ENCODE measurements at places on chromosomes 2 and 18.
A peak's percentile ranks its signal among the peaks of the same experiment; 100 is the strongest.

DNA sequence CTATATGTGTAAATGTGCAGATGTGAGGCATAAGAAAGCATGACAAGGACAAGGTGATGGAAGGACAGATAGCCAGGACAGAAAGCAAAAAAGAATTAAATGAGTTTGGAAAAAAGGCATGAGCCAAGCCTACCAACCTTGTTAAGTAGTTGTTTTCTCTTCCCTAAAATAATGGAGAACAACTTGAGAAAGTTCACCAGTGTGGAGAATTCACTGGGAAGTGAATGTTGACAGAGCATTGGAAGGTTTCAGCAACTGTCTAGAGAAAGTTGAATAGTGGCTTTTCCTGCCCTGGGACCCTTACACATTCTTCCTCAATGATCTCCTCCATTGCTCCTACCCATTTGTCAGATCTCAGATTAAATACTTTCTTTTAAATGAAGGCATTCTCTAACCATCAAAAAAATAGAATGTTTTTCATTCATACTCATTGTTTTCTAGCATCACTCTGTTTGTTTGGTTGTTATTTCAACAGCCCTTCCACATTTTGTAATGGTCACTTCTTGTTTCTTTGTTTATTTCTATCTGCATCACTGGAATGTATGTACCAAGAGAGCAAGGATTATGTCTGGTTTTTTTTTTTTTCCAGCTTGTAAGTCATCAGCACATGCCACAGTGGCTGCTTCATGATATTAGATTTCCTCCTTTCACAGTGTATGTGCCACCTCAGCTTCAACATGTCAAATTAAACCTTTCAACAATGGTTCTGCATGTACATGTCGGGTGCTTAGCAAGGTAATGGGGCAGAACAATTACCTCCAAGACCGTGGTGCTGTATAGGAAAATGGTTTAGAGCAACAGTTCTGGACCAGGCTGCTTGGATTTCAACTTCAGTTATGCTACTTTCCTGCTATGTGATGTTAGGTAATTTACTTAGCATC lies 586.0 kb upstream of the VRK2 start:
- no peaks in the 10 kb centered on the region for H3K4me1 ChIP-seq
- no peaks in the 10 kb centered on the region for H3K36me3 ChIP-seq
- 0 out of 2 replicates have a peak, but pooled peaks cover 5% of the 10 kb centered on the region for H3K27me3 ChIP-seq
- no peak overlapping the region for H3K27ac ChIP-seq

DNA sequence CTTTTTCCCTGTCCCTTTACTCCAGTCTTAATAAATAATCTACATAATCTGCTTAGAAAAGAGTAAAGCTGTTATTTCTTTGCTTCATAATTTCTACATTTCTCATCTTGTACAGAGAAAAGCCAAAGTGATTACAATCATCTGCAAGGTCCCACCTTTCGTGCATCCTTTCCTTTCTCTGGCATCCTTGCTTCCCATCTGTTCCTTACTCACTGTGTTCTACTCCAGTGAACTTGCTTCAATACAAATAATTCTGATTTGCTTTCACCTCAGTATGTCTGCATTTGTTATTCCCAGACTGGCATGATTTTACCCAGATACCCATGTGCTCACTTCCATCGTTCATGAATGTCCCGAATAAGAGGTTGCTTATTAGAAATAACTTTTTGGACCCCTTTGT lies 99.4 kb upstream of the DSEL start:
- no peaks in the 10 kb centered on the region for H3K4me1 ChIP-seq
- no peaks in the 10 kb centered on the region for H3K36me3 ChIP-seq
- no peak overlapping the region for H3K27ac ChIP-seq
- no peaks in the 10 kb centered on the region for H3K27me3 ChIP-seq
- no peak overlapping the region for H3K4me3 ChIP-seq

- no peaks in the 10 kb centered on the region for H3K27me3 ChIP-seq
- H3K4me1 ChIP-seq: no peaks in the 10 kb centered on the region
- DNase-seq: no peak
- H3K36me3 ChIP-seq: no peaks in the 10 kb centered on the region
- no peak overlapping the region for H3K4me3 ChIP-seq
- no peak overlapping the region for H3K27ac ChIP-seq
Measured at GRCh38 chr2:57936216-57936615, 110.4 kb upstream of the VRK2 start.

DNA sequence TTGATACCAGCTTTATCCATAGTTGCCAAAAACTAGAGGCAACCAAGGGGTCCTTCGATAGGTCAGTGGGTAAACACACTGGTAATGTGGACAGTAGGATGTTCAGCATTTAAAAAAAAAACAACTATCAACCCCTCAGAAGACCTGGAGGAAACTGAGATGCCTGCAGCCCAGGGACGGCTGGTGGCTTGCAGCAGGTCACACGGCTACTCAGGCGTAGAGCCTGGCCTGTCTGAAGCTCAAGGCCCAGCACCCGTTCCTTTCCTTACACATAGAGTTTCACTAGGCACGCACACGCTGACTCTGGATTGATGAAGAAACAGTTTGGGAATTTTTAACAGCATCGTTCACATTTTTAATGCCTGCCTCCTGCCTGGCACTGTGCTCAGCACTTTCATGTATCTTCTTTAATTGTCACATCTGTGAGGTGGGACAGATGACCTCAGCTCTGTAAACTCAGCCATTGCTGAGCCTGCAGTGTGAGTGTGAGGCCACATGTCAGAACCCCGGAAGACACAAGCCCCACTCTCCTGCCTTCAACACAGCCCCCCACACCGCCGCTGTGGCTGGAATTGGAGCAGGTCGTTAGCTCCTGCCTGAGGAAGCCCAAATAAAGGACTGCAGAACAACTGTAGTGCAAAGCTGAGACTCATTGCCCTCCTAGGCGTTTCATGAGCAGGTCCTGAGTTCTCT lies 40.7 kb downstream of the TRAPPC12 start:
- peaks cover 17% of the 10 kb centered on the region for H3K4me1 ChIP-seq
- H3K27ac ChIP-seq: no peak overlapping the region
- peaks cover 18% of the 10 kb centered on the region for H3K36me3 ChIP-seq
- H3K4me3 ChIP-seq: no peak overlapping the region
- no peaks in the 10 kb centered on the region for H3K27me3 ChIP-seq

DNA sequence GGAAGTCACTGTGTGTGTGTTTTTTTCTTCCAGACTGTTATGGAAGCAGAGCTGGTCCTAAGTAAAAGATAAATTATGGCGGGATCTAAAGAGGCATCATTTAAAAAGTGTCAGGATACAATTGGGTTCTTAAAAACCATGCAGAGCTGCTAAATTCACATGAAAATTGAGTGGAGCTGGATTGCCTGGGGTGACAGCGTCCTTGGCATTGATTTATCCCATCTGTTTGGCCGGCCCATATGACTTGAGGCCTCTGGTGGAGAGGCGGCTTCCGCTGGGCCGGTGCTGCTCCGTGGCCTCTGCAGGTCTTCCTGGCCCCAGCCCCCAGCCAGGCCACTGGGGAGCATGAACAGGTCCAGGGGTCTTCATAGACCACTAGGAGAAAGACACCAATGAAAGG lies 165.5 kb downstream of the GLI2 start:
- H3K27ac ChIP-seq: no peak overlapping the region
- H3K4me1 ChIP-seq: no peaks in the 10 kb centered on the region
- H3K4me3 ChIP-seq: no peak overlapping the region
- H3K36me3 ChIP-seq: no peaks in the 10 kb centered on the region

DNA sequence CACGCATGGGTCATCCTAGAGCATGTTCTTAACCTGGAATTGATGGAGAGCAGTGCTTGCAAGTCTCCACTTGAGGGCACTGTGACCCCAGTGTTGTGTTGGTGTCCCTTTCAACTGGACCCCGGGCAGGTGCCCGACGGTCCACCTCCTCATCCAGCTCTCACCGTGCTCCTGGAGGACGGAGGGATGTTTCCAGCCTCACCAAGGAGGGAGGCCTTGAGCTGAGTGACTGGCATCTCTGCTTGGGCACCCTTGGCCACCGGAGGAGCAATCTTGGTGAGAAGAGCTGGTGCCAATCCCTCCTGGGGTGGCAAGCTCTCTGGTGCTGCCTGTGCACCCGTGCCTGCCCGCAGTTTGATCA lies 45.4 kb upstream of the ASB18 start:
- no peaks in the 10 kb centered on the region for H3K4me1 ChIP-seq
- peak; percentile 73 for DNase-seq
- no peaks in the 10 kb centered on the region for H3K27me3 ChIP-seq
- no peak overlapping the region for H3K4me3 ChIP-seq

- peak; percentile 68 for DNase-seq
- H3K4me1 ChIP-seq: no peaks in the 10 kb centered on the region
- no peaks in the 10 kb centered on the region for H3K36me3 ChIP-seq
- H3K27ac ChIP-seq: no peak overlapping the region
Measured at GRCh38 chr2:191155608-191156071, 4.8 kb upstream of the STAT4 start.

DNA sequence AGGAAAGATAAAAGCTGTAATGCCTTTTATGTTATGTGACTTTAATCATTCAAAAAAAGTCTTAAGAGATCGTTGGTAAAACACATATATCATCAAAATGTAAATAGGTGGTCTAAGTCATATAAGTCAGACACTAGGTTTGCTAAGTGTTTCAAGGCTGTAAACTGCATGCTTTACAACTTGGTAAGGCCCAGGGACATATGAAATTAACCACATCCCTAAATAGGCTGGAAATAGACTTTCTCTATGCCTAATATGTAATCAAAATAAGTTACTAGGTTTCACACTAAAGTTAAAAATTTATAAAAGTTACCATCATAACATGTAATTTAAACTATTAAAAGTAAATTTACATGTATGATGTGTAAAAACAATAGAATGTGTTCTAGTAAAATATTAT lies 946.3 kb upstream of the LRATD1 start:
- no peaks in the 10 kb centered on the region for H3K36me3 ChIP-seq
- H3K4me3 ChIP-seq: no peak overlapping the region
- H3K27ac ChIP-seq: no peak overlapping the region
- no peaks in the 10 kb centered on the region for H3K4me1 ChIP-seq
- no peaks in the 10 kb centered on the region for H3K27me3 ChIP-seq

DNA sequence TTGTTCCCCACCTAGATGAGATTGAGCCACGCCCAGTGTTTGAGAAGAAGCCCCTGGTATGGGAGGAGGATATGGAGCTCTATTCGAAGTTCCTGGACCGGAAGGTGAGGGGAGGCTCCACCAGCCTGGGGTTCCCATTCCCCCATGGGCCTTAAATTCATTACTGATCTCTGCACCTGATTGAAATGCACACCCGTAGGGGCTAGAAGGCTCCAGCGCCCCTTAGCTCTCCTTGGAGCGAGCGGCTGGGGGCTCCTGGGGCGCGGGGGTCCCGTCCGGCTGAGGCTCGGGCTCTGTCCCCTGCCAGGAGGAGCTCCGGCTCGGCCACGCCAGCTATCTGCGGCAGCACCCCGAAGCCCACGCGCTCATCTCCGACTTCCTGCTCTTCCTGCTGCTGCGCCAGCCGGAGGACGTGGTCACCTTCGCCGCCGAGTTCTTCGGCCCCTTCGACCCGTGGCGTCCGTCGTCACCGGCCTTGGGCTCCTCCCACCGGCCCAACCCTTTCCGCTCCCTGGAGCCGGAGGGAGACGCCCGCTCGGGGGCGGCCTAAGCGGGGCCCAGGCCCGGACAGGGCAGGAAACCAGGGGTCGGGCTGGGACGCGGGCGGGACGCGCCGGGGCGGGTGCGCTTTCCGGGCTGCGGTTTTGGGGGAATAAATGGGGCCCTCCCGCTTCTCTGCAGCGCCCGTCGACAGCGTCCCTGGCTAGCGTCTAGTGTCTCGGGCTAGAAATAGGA lies 10.9 kb downstream of the CATIP start:
- no peak overlapping the region for H3K27ac ChIP-seq
- no peak for DNase-seq
- H3K4me3 ChIP-seq: no peak overlapping the region

DNA sequence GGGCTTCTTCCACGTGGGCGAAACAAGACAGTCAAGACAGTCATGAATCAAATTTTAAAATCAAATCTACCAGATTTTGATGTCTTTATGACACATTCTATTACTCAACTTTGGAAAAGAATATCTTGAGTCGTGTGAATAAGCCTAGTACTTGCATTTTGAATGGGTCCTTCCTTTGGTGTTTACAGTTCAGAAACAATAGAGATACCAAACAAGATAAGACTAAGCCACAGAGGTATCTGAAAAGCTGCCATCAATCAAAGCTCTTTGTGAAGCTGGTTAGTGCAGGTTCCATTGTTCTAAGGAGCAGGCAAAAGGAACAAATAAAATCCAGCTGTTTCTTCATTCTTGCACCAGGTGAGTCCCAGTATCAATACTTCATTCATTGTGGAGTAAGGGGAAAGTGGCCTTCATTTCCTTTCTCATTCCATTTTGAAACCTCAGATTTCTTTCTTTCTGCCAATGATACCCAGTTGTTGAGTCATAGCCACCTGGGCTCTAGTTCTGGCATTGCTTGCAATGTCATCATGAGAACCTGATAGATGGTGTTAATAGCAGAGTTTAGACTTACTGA lies 151.7 kb upstream of the L3MBTL4 start:
- no peaks in the 10 kb centered on the region for H3K36me3 ChIP-seq
- no peaks in the 10 kb centered on the region for H3K27me3 ChIP-seq
- H3K27ac ChIP-seq: no peak overlapping the region

- H3K4me1 ChIP-seq: no peaks in the 10 kb centered on the region
- no peak overlapping the region for H3K4me3 ChIP-seq
- no peaks in the 10 kb centered on the region for H3K27me3 ChIP-seq
Measured at GRCh38 chr2:229884775-229885699, 36.8 kb downstream of the TRIP12 start.

- H3K4me3 ChIP-seq: no peak overlapping the region
- peaks cover 20% of the 10 kb centered on the region for H3K4me1 ChIP-seq
- no peak overlapping the region for H3K27ac ChIP-seq
Measured at GRCh38 chr2:182618672-182619079, 97.4 kb upstream of the DNAJC10 start.

GRCh38 chr2:231717281-231718171 lies 9.2 kb downstream of the PTMA start:
- H3K4me3 ChIP-seq: no peak overlapping the region
- peak overlapping the region; percentile 27 for H3K27ac ChIP-seq

DNA sequence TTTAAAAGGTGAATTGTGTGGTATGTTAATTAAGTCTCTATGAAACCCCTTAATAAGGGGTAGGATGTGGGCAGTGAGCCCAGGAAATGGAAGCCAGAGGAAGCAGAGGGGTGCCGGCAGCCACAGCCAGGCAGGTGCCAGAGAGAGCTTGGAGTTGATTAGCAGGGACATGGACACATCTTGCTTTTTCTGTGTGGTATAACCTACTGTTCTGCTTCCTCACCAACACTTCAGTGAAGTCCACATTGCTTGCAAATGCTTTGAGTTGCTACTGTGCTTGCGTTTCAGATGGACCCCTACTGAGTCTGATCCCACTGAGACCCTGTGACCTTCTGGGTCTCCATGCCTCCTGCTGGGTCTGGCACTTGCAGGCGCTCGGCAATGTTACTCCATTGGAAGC lies 30.3 kb upstream of the ARHGEF4 start:
- no peak for DNase-seq
- no peak overlapping the region for H3K27ac ChIP-seq
- no peaks in the 10 kb centered on the region for H3K4me1 ChIP-seq
- H3K27me3 ChIP-seq: no peaks in the 10 kb centered on the region
- no peak overlapping the region for H3K4me3 ChIP-seq
- no peaks in the 10 kb centered on the region for H3K36me3 ChIP-seq

DNA sequence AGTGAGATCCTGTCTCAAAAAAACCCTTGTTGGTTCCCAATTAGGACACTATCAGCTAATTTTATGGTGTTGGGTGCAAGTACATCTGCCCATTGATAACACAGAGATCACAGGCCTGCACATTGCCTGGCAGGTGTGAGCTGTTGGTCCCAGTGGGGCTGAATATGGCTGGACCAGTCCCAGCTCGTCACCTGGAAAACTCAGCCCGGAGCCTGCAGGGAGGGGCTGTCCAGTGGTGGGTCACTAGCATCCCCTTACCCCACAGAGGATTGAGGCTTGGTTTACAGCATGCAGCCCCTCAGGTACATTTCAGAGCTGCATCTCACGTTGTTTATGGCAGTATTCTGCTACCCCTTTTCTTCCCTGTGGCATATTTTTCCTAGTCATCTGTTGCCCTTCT lies 40.8 kb upstream of the CHMP1B start:
- H3K4me3 ChIP-seq: no peak overlapping the region
- no peaks in the 10 kb centered on the region for H3K36me3 ChIP-seq
- H3K27ac ChIP-seq: no peak overlapping the region

Data from SJCRH30 (cell line).